ENCODE measurements at places on chromosomes 13 and 19.

DNA sequence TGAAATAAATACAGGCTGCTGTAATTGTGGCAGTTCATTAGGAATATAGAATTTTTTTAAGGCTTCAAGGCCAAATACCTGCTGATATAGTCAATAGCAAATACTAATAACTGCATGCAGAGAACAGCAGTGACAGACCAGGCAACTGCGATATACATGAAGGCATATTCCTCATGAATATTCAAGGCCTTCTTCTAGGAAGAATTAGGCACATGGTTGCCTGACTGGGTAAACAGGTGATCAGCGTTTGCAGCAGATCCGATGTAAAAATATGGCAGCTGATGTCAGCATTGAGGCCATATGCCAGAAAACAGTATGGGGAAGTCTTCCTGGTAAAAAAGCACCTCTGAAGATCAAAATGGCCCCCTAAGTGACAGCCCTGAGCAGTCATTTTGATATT is 629.7 kb downstream of the UQCRFS1 start:
- DNase-seq: no peak

DNA sequence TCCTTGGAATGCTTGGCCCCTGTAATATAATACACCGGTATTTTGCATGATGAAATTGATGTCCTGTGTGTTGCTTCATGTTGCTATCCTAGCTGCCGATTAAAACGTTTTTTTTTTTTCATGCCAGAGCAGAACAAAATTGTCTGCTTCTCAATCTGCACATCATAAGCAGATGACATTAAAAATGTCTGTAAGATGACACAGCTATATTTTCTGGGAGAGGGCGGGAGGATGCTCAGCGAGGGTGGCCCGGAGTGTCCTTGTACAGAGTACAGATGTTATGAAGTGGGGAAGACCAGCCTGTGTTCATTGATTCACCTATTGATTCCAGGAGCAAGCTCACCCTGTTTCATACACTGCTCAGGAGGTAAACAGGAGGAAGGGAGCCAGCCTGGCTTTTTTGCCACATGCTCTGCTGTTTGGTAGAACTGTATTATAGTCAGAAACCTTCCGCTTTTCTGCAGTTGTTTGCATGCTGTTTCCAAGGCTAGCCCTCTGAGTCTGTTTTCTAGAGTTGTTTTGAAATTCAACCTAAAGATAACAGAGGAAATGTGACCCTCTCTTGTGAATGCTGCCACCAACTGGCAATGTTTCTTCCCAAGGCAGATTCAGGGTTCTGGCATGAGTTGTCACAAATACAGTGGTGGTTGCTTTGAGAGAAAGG is 4.7 kb upstream of the IRS2 start:
- DNase-seq: peak; percentile 27

DNA sequence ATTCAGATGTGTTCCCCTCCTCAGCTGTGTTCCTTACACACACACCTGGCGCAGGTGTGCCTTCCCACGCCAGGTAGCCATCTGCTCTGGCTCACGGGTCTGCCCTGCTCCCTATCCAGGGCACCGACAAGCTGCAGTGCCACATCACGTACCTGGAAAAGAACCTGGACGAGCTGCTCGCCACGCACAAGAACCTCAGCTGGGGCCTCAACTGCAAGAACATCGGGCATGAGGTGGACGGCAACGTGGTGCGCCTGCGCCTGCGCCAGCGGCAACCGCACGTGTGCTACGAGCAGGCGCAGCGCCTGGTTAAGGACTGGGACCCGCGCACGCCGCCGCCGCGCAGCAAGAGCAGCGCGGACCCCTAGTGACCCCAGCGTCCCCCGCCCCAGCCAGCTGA is 26.5 kb upstream of the CASP14 start:
- DNase-seq: no peak

GRCh38 chr13:99267927-99268326 is 9.7 kb upstream of the GPR18 start:
- no peak for DNase-seq

DNA sequence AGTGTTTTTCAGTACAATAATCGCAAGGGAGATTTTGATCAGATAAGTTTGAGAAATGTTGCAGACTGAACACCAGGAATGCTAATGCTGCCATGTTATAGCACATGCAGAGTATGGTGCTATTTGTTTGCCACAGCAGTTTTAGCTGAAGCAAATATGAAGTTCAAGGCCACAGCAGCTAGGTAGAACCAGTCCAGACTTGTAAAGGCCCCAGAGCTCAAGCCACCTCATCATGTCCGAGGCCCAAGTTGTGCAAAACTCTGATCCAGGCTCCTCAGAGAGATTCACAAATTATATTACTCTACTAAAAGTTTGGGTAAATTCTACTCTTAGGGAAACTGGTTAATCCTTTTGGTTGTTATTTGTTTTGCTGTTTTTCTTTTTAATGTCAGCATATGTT is 2702.6 kb downstream of the PCDH9 start:
- DNase-seq: no peak

DNA sequence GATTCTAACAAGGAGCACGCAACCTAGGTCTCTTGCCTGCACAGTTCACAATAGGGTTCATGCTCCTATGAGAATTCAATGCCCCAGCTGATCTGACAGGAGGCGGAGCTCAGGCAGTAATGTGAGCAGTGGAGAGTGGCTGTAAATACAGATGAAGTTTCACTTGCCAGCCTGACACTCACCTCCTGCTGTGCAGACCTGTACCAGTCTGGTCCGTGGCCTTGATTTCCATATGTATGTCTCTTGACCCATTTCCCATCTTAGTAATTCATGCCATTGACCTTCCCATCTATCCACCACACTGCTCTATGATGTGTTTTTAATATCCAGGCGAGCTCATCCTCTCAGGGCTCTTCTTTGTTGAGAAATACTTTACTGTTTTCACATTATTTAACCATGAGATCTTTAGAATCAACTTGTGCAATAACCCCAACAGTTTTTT is 95.2 kb downstream of the LRCH1 start:
- no peak for DNase-seq

DNA sequence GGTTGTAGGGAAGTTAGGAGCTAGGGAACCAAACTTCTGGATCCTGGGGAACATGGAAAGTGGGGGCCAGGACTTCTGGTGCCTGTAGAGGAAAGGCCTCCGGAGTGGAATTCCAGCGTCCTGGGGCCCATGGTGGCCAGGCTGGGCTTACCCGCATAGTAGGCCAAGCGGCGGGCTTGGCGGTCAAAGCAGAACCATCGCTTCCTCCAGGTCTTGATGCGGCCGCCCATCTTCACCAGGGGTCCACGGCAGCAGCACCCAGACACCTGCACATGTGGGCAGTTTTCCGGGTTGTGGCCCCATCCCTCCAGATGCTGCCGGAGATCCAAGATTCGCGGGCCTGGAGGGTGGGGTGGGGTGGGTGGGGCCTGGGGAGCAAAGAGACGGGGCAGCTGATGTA is 13.8 kb upstream of the LYPD3 start:
- DNase-seq: no peak

GRCh38 chr19:47755762-47756626 is 10.6 kb downstream of the NOP53 start:
- no peak for DNase-seq

GRCh38 chr19:46692918-46693722 is 23.8 kb downstream of the PRKD2 start:
- no peak for DNase-seq

DNA sequence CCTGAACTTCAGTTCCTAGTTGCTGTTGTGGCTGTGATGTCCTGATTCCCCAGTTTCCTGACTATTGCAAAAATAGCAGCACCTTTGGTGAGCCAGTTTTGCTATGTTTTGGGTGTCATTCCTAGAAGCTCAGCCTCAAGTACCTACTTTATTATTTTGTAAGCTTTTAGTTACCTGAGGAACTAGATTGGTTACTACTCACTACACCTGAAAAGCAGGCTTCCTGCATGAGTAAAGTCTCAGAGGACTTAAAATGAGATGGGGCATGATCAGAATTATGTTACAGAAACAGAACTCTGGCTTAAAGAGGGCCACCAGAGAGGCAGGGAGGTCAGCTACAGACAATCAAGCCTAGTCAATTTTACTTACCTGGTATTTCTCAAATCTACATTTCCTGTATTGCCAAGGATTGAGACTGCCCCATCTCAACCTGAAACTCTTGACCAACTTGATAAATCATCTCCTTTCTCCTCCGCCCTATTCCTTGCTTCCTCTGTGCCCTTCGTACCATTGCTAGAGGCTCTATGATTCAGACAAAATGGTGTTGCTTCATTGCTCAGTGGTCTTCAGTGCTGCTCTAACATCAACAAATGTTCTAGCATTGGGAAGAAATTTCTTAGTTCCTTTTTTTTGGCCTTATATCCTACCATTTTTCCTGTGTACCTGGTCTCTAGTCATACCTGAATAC is 58.9 kb downstream of the RAP2A start:
- no peak for DNase-seq

DNA sequence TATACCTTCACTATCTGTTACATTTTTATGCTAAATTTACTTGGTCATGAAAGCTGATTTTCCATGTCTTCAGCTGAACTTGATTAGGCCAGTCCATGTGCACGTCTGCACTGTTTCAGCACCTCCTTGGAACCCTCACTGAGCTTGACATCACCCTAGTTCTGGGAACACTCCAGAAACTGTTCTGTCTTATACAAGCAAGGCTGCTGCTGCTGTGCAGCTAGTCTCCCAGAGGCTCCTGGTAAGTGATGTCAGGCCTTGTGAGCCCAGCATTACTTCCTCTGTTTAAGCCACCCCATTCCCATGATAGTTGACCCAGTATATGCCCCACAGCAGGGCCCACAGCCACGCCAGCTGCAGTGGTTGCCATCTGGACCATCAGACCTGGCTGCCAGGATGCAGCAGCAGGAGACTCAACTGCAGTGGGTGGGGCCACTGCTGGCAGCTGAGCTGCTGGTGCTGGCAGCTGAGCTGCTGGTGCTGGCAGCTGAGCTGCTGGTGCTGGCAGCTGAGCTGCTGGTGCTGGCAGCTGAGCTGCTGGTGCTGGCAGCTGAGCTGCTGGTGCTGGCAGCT is 90.5 kb upstream of the AKAP11 start:
- DNase-seq: no peak

GRCh38 chr19:57171551-57172081 is 4.3 kb upstream of the DUXA start:
- peak; percentile 5 for DNase-seq

GRCh38 chr13:46355901-46356590 is 31.0 kb downstream of the RUBCNL start:
- DNase-seq: no peak

GRCh38 chr13:111390522-111391270 is 70.3 kb downstream of the TEX29 start:
- DNase-seq: no peak

GRCh38 chr13:84487752-84488151 is 605.5 kb upstream of the SLITRK1 start:
- no peak for DNase-seq

- no peak for DNase-seq
Observed at GRCh38 chr19:47106821-47107201, 6.8 kb downstream of the ZC3H4 start.

DNA sequence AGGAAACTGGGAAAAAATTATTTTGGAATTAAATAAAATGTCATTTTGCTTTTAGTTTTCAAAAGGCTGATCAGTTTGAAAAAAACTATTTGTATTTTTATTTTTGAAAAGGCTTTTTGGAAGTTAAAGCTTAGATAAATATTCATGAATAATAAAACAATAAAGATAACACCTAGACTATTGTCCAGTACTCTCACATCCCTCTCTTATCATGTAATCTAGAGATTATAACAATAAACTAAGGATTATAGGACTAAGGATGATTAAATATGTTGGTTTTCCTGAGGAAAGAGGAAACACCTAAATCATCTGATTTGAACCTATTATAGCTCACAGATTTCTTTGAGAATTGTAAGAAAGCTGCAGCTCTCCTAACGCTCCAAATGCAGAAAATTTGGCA is 81.4 kb upstream of the AKAP11 start:
- DNase-seq: no peak

- no peak for DNase-seq
Observed at GRCh38 chr19:54233941-54234340, 8.6 kb downstream of the LILRA6 start.

GRCh38 chr13:102680842-102681740 is 13.8 kb downstream of the METTL21C start:
- no peak for DNase-seq

DNA sequence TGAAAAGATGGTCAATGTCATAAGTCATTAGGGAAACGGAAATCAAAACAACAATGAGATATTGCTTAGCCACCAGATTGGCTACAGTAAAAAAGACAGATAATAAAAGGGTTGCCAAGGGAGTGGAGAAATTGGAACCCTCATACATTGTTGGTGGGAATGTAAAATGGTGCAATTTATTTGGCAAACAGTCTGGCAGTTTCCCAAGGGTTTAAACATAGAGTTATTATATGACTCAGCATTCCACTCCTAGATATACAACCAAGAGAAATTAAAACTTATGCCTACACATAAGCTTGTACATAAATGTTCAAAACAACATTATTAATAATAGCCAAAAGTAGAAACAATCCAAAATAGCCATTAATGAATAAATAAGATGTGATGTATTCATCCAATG is 9.9 kb upstream of the ZNF227 start:
- DNase-seq: no peak

DNA sequence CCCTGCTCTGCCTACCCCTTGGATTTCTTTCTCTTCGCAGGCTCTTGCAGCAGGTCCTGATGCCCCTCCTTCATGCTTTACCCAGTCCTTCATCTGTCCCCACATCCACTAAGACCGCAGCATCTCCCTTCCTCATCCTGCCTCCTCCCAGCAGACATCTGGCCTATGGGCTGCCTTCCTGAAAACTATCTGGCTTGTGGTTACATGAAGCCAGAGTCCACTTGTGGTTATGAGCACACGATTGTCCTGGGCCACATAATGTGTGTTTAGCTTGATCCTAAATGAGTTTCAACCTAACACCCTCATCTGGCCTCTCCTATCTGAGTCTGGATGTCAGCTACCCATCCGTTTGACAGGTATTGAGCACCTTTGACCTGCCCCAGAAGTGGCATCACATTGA is 5.5 kb upstream of the ZNF175 start:
- DNase-seq: no peak

DNA sequence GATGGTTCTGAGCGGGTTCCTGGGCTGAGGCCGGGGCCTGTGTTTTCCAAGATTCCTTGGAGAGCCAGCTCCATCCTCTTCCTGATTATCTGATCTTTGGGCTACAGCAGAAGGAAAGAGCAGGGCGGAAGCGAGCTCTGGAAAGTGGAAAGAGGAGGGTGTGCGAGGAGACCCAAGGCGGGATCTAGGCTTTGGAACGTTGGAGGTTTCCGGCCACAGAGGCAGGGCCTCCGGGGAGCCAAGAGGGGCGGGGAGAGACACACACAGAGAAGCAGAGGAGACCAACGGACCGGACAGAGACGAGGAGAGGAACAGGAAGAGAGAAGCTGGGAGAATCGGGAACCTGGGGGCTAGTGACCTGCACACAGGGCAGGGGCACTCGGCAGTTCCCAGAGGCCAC is at the start of gene CLEC11A:
Gene CLEC11A (plus strand): TSS at position 296 of the 400 bp plus-strand sequence. CDS start 162 bp downstream, outside the sequence.
- DNase-seq: no peak
